Bronchial epithelial cell (primary cell): ENCODE measurements at places on chromosomes 4 and X.

GRCh38 chrX:4263030-4263803, 549.8 kb upstream of the PRKX start:
- DNase-seq, result peak; percentile 0

- DNase-seq, result no peak
Observed at GRCh38 chr4:138507522-138507921, 265.4 kb upstream of the SLC7A11 start.

GRCh38 chr4:82681754-82682153, 116.8 kb downstream of the SCD5 start:
- no peak for DNase-seq

DNA sequence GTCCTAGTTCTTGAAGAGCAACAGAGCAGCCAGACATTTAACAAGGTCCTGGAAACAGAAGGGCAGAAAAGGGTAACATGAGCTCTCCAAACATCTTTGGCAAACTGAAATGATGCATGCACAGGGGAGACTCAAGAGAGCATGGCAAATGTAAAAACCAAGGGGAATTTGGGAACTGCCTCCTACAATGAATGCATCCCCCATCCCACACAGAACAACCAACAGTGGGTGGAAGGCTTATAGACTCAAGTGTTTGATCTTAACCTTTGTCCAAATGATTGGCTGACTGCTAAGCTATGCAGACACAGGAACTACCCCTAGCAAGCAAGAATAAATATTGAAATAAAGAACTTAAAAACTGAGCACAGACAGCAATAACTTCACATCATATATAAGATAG, 74.4 kb downstream of the CENPC start:
- no peak for DNase-seq

- no peak for DNase-seq
Observed at GRCh38 chr4:61407642-61408618, 207.8 kb downstream of the ADGRL3 start.

- no peak for DNase-seq
Observed at GRCh38 chr4:174422893-174423256, 99.4 kb downstream of the HPGD start.

- DNase-seq, result no peak
Observed at GRCh38 chrX:72492499-72492898, 80.1 kb downstream of the HDAC8 start.

GRCh38 chr4:8771666-8772065, 100.0 kb downstream of the HMX1 start:
- DNase-seq, result no peak

DNA sequence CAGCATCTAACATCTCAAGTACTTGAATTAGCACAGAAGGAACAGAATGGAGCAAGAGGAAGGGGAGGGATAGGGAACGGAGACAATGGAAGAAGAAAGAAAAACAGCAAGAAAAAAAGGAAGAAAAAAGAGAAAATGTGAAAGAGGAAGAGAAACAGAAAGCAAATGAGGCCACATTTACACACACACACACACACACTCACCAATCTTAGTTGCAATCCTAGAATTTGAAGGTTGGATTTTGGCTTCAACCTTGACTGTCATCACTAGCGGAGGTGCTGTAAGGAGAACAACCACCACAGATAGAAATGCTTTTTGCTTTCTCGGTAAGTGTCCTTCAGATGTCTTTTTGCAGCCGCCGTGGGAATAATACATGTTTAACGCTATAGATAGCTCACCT, 327.1 kb upstream of the NWD2 start:
- no peak for DNase-seq

DNA sequence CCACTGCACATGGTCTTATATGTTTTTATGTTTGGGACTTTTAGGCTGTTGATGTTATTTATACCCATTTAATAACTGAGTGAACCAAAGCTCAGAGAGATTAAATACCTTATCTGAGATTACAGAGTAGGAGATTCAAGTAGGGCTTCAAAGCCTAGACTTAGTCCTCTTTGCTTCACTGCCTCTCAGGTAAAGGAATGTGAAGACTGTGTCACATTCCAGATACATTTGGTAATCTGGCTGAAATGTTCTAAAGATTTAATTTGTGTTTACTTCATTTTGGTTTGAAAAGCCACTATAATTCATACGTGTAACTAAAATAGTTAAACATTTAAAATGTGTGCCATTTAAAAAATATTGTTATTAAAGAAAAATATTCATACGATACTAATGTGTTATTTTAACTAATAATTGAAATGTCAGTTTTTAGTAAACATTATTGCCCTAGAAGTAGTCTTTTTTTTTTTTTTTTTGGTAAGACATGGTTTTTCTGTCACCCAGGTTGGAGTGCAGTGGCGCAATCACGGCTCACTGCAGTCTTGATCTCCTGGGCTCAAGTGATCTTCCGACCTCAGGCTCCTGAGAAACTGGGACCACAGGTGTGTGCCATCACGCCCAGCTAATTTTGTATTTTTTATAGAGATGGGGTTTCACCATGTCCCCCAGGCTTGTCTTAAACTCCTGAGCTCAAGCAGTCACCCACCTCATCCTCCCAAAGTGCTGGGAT, 54.3 kb downstream of the WWC2 start:
- no peak for DNase-seq
